ENCODE measurements at places on chromosomes 6 and 20.

DNA sequence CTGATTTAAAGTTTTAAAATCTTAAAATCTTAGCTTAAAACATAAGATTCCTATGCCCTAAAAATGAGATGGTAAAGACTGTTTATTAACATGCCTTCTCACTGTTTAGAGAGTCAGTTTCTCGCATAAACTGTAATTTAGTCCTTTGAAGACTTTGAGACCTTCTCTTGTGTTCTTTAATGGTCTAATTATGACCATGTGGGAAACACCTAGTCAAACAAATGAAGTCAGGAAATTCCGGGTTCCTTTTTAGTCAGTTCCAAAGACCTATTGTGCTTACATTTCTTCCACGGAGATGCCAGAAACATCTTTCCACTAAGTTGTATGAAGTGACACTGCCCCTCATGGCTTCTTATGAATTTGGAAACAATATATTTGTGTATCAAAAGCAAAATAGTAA lies 64.2 kb upstream of the KIF25 start:
- DNase-seq = no peak

DNA sequence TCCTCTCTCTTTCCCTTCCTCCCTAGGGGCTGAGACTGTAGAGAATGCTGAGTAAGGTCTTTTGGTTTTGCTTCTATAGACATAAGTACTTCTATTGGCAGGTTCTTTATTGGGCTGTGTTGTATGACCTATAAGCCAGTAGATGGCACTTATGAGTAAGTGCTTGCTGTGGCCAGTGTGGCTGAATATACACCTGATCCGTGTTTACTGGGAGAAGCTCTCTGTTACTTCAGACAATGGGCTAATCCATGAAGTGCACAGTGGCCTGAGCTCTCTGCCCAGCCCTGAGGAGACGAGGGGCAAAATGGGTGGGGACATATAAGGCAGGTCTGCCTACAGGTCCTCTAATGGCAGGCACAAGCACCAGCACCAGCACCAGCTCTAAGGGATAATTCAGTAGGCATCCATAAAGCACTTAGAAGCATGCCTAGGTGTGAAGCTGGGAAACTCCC lies 610.3 kb downstream of the RNF144B start:
- no peak for DNase-seq

- DNase-seq = no peak
Observed at GRCh38 chr6:22807261-22807660, 237.9 kb downstream of the HDGFL1 start.

GRCh38 chr6:139124887-139125672 lies 9.8 kb upstream of the HECA start:
- peak; percentile 94 for DNase-seq

- no peak for DNase-seq
Observed at GRCh38 chr20:50567860-50568548, 57.8 kb downstream of the PTPN1 start.

GRCh38 chr20:21702553-21703470 lies 2.7 kb upstream of the PAX1 start:
- no peak for DNase-seq

DNA sequence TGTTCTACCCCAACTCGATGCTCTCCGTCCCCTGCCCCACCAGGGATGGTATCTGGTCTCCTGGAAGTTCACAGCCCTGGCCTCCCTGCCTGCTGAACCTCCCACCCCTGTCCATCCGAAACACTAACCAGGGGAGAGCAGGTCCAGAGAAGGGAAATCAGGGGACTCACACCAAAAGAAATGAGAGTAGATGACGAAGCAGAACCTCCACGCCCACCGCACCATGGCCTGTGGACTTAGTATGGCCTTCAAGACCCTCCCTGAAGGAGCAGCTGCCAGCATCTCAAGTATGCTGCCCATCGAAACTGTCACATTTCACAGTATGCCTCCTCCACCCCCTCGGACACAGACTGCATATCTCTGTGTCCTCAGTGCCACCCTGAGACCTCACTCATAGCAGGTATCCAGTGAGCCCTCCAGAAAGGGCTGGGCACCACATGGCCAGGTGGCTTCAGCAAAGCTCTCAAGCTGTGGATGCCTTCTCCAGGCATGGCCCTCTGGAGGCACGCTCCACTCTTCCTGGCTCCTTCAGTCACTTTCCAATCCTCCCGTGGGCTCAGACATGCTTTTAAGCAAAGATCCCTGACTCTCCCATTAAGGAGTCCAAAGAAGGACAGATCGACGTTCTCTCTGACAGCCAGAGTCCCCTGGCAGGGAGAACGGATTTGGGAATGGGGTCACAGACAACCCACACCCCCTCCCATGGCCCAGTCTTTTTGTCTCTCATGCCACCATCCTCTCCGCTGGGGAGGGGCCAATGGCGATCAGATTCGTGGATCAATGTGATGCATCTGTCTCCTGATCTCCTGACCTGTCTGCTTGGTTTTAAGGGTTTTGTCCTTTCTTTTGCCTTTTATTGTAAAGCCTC lies 158.4 kb downstream of the ANKRD60 start:
- no peak for DNase-seq

GRCh38 chr6:16697437-16698161 lies 63.7 kb downstream of the ATXN1 start:
- no peak for DNase-seq

- DNase-seq = no peak
Observed at GRCh38 chr20:11861479-11861878, 56.2 kb upstream of the BTBD3 start.

DNA sequence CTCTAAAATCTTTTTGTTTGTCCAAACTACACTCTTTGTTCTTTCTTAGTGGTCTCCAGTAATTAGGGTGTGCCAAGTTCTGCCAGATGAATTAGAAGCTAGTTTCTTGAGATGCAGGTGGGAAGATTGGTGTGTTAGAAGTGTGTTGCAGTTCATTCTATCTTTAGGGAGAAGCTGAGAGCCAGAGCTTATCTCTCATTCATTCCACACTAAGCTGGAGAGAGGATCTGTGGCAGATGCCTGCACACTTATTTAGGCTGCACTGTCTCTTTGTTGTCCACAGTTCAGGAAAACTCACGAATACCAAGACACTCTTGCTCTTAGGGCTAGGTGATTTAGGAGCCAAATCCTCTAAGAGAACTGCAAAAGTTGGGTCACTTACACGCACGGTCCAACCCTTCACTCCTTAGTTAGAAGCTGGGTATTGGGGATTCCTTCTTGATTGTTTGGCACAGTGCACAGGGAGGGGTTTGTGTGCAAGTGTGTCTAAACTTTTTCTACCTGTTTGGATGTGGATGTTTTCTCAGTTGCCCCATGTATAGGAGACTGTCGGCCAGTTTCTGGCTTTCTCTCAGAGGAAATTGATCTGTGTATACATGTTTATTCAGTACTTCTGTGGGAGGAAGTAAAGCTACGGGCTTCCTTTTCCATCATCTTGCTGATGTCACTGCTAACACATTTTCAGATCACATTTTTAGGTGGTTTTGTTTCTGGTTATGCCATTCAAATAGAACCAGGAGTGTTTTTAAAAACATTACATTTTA lies 49.5 kb downstream of the SMAP1 start:
- no peak for DNase-seq

DNA sequence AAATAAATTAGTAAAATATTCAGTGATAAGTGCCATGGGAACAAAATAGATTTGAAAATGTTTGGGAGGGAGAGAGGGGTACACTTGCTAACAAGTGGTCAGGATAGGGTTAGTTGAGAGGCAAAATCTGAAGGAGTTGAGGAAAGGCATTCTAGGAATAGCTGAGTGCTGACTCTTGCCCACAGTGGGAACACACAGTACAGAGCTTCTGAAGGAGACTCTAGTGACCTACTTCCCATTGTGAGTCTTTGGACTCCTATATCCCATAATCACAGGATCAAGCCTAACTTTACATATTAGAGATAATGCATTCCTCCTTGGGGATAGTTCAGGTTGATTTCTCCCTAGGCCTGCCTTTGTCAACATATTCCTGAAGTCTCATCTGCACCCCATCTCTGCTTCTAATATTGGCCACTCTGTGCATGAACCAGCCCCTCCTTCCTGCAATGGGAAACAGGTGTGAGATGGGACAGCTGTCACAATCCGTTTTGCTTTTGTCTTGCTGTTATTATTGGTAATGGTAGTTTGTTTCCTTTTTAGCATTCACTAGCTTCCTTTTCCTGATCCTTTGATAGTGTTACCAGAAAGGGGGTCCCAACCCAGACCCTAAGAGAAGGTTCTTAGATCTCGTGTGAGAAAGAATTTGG lies 2.6 kb upstream of the TRIM38 start:
- DNase-seq = no peak

DNA sequence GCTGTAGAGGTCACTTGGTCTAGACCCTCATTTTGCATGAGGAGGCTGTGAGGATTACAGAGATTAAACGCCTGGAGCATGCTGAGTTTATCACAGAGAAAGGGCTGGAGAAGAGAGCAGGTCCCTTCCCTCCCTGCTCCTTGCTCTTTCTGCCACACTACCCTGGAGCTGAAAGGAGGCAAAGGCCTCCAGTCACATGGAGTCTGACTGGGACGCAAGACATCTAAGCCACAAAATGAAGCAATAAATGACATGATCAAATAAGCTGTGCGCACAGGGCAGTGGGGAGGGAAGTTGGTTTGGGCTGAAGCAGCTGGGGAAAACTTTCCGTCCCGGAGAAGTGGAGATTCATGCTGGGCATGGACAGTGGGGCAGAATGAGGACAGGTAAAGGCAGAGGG lies 33.3 kb downstream of the ATXN1 start:
- no peak for DNase-seq

- DNase-seq = no peak
Observed at GRCh38 chr20:62876501-62876901, 14.9 kb upstream of the TCFL5 start.

DNA sequence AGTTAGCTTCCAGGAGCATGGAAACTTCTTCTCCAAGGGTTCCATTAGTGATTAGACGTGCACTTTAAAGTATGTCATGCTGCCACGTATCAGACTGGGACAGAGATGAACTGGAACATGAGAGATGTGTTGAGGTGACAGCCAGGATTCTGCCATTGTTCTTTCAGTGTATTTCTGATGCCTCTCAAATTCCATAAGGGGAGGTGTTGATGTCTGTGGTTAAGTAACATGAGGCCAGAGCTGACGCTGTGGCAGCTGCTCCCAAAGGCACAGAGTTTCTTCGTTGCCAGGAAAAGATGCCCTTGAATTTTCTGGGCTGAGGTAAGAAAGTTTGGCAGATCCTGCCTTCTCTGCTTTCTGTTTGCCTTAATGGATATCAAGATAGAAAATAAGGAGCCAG lies 63.5 kb downstream of the TRMT6 start:
- no peak for DNase-seq

DNA sequence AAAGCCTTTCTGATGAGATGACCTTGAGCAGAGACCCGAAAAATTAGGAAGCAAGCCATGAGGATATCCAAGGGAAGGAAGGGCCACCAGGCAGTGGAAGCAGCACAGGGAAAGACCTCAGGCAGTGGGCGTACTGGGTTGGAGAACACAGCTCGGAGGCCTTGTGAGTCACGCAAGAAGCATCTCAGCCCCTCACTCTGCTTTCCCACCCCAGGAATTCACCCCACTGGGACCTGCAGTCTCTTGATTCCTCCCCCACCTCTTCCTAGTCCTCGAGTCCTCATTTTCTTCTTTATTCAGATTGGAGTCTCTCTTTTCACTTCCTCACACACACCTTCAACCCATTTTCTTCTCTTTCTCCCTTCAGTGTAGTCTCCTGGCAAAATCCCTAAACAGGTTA lies 27.0 kb downstream of the RPRD1B start:
- no peak for DNase-seq

DNA sequence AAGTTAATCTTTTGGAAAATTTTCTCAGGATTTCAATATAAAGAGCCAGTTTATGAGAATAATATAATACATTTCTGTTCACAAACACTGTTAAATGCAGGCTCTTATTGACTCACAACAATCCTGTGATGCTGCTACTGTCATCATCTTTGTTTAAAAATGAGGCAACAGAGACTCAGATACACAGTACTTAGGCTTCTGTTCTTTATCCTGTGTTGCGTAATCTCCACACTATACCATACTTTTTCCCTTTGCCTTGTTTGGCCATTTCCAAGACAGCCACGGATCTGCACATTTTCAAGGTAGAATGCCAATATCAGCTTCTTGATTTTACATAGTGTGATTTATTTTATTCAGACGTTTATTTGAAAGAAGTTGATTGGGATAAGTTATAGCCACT lies 699.0 kb upstream of the CITED2 start:
- no peak for DNase-seq

GRCh38 chr6:89371849-89372505 lies 19.5 kb upstream of the UBE2J1 start:
- peak; percentile 61 for DNase-seq

- no peak for DNase-seq
Observed at GRCh38 chr6:1821513-1822183, 211.9 kb downstream of the FOXC1 start.

GRCh38 chr6:148203281-148203925 lies 139.2 kb upstream of the SASH1 start:
- no peak for DNase-seq

GRCh38 chr6:28383235-28384142 lies 16.1 kb downstream of the ZSCAN12 start:
- DNase-seq = peak; percentile 16

DNA sequence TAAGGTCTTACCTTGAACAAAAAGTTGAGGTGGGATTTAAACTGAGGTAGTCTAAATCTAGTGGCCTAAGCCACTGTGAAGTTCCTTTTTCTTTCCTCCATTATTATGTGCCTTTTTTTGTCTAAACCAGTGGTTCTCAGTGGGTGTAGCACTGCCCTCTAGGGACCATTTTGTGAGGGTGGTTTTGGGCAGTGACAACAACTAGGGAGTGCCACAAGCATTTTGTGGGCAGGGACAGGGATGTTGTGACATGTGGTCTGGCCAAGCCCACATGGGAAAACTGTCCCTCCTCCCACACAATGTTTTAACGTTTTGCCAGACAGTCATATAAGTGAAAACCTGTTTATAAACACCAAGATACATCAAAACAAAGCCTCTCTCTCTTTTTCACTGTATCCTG lies 899.4 kb upstream of the FLRT3 start:
- no peak for DNase-seq

GRCh38 chr6:12083302-12083701 lies 71.2 kb downstream of the HIVEP1 start:
- DNase-seq = no peak

DNA sequence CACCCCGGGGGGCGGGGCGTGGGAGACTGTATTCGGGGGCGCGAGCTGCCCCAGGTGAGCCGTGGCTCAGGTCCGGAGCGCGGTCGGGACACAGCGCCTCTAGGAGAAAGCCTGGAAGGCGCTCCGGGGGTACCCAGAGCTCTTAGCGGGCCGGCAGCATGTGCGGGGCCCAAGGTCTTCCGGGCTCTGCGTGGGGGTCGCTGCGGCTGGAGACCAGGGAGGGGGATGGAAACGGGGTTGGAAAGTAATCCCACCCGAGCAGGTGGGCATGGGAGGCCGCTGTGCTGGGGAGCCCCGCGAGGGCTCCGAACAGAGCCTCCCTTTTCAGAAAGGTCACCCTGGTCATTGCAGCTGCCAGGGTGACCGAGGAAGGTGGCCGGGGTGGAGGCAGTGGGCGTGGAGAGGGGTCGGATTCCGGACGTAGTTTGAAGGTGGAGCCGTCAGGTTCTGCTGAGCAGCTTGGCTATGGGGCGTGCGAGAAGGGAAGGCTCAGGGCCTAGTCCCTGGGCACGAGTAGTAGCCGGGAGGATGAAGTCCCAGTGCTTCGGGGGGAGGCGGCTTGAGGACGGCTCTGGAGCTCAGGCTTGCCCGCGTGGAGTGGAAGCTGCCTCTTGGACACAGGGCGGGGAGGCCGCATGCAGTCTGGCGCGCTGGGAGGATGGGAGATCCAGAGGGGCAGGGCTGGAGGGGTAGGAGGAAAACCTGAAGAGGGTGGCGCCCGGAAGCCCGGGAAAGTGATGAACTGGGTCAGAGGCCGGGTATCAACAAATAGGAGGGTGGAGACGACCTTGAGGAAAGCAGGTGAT lies at the start of gene SIRT5:
SIRT5 (plus strand) TSS at position 31 of the 806 bp plus-strand sequence. CDS start 9,510 bp downstream, outside the sequence.
- peak; percentile 71 for DNase-seq

GRCh38 chr20:37503256-37503927 lies 17.7 kb upstream of the NNAT start:
- DNase-seq = no peak

Measured in T-helper 1 cell (primary cell).